ENCODE measurements at places on chromosomes 2 and 18.

DNA sequence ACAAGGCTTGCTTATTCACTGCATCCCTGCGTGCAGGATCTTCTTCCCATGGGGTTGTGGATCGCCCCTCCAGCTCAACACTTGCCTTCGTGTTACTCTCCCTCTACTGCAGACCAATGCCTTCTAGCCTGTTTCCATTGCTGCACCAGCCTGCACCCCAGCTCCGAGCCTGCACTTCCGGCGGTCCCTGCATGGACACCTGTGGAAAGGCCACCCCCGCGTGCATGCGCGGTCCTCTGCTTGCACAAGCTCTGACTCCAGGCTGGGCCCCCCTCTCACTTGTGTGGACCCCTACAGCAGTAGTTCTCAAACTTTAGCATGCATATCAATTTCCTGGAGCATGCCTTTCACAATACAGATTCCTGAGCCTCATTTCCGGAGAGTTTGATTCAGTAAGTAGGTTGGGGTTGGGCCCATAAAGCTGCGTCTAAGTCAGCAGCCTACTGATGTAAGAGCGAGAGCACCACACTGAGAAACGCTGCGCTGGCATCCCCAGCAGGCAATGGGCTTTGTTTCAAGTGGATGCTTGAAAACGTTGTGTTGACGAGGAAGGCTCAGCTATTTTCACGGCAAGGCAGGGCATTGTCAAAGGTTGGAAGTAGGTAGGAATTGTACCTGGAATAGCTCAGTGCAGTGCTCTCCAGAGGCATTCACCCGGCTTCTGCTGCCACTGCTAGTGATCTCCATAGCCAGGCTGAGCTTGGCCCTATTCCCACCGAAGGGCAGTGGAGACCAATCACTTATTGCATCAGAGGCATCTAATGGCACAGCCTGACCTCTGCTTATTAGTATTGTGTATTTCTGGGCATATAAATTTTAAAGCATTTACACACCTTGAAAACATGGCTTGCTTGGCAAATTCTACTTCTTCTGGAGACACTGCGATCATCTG is 32.6 kb downstream of the CREG2 start:
- no peak for DNase-seq

DNA sequence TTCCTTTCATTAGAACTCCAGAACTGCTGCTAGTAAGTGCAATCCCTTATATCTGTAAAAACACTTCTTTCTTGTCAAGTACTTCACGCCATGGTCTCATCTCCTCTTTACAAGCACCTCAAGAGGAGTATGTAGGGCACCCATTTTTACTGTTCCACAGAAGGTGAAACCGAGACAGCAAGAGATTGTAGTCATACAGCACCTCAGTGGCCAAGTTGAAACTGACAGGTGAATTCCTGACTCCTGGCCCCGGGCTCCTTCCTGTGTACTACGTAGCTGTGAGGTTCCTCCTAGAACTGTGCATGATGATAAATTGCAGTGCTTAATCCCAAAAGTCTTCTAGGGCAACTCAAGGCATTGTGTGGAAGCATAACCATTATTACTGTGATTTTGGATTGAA is 131.5 kb upstream of the MEIS1 start:
- no peak for DNase-seq

DNA sequence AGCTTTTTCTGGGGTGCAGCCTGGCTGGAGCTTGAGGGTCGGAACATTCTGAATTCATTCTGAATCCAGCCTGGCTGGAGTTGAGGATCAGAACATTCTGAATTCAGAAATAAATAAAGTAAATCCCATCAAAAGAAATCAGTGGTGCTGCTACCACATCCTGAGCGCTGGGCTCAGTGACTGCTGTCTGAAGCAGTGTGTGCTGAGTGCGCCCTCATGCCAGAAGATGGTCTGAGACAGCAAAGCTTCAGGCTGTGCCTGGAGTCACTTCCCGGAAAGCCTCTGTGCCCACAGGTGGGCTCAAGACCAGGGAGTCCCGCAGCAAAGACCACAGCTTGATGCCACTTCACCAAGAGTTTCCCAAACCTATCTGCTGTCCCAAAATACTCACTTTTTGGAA is 187.9 kb downstream of the VAPA start:
- no peak for DNase-seq

GRCh38 chr2:24490690-24491541 is at the start of gene NCOA1:
Gene NCOA1 (plus strand): TSS chr2:24491254. CDS start chr2:24658678, 167,424 bp downstream.
- peak; percentile 78 for DNase-seq

DNA sequence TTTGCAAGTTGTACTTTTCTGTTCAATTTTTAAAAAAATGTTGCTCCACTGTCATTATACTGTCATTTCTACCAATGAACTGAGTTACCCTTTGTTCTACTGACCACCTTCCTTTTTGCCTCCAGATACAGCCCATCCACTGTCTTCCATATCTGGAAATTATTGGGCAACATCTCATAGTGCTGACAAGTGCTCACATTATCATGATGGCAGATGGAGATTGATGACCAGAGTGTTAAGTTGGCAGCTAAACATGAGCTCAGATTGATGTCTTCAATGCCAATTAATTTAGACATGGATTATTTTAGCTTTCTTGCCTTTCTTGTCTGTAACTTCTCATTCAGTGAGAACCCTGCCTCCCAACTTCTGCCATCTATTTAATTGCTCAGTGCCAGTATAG is 76.6 kb downstream of the KIAA1328 start:
- no peak for DNase-seq

DNA sequence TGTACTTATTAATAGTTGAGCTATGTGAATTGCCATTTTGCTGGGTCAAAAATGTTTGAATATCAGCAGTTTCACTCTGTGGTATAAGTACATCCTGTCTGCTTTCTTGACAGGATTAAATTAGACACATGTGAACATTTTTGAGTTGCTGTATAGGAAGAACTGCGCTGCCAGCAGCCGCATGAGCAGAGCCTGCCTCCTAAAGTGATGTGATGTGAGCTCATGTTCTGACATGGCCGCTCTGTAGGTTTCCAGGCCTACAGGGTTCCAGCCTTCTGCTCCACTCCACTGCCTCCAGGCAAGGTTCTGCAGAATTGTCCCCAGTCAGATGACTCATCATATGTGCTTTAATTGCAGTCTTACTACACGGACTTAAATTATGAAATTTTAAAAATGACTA is 119.7 kb upstream of the NFATC1 start:
- DNase-seq = no peak

DNA sequence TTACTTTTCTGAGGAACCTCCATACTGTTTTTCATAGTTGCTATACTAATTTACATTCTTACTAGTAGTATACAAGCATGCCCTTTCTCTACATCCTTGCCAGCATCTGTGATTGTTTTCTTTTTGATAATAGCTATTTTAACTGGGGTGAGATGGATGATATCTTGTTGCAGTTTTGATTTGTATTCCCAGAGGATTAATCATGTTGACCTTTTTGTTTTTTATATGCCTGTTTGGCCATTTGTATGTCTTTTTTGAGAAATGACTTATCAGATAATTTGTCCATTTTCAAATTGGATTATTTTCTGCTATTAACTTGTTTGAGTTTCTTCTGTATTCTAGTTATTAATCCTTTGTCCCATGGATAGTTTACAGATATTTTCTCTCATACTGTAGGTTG is 141.5 kb downstream of the UBR3 start:
- DNase-seq = no peak

GRCh38 chr2:64474121-64474571 is 20.2 kb downstream of the LGALSL start:
- DNase-seq = no peak

DNA sequence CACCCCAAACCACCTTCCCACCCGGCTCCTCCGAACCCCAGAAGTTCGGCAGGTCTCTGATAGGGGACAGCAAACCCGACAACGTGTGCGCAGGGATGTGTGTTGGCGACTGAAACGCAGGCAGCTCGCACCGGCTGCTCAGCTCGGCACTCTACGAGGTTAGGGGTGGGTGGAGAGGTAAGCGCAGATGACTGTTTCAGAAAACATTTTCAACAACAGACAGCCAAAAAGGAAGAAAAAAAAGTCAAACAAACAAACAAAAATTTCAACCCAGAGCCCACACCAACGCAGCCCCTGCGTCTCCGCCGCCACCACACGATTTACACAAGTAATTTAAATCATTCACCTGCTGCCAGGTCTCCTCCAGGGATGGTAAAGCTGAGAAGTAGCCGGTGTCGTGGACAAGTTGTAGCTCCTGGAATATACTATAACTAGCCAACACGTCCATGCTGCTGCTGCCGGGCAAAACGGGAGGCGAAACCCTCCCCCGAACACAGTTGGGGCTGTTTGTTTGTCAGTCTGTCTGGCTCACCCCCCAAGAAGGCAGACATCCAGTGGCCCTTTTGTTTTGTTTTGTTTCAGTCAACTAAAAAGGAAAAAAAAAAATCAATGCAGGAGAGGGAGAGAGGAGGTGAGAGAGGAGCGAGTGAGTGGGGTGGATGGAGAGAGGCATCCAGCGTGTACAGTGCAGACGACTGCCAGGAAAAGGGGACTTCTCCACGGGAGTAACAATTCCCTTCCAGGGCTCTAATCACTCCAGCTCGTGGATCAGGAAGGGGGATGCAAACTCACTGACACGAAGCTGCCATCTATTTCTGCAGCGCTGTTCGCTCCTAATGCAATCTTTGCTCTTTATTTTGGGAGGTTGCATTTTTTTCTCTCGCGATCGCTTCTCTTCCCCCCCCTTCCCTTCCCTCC is at the start of gene KLF7:
Gene KLF7 (minus strand): TSS at position 828 of the 918 bp plus-strand sequence. CDS start 380 bp downstream, at position 448.
- peak; percentile 37 for DNase-seq

DNA sequence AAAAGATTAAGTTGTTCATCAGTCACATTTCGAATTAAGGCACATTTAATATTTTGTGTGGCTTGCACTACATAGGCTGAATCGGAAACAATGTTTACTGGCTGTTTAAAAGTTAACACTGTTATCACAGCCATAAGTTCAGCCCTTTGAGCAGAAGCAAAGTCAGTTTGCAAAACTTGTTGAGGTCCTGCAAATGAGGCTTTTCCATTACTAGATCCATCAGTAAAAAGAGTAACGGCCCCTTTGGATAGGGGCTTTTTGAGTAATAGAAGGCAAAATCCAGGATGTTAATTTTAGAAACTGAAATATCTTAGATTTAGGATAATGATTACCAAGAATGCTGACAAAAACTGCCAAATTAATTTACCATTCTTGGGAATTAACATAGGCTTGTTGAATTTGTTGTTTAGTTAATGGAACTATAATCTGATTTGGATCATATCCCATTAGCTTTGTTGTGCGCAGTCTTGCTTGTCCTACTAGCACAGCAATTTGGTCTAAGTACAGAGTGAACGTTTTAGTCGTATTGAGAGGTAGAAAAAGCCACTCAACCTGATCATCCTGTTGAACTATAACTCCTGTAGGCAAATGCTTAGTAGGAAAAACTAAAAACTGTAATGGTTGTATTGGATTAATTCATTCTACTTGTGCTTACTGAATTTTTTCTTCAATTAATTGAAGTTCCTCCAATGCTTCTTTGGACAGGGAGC is 13.9 kb upstream of the SUCLG1 start:
- no peak for DNase-seq

- no peak for DNase-seq
These were observed 65.2 kb upstream of the CTDP1 start for GRCh38 chr18:79614211-79614955.

DNA sequence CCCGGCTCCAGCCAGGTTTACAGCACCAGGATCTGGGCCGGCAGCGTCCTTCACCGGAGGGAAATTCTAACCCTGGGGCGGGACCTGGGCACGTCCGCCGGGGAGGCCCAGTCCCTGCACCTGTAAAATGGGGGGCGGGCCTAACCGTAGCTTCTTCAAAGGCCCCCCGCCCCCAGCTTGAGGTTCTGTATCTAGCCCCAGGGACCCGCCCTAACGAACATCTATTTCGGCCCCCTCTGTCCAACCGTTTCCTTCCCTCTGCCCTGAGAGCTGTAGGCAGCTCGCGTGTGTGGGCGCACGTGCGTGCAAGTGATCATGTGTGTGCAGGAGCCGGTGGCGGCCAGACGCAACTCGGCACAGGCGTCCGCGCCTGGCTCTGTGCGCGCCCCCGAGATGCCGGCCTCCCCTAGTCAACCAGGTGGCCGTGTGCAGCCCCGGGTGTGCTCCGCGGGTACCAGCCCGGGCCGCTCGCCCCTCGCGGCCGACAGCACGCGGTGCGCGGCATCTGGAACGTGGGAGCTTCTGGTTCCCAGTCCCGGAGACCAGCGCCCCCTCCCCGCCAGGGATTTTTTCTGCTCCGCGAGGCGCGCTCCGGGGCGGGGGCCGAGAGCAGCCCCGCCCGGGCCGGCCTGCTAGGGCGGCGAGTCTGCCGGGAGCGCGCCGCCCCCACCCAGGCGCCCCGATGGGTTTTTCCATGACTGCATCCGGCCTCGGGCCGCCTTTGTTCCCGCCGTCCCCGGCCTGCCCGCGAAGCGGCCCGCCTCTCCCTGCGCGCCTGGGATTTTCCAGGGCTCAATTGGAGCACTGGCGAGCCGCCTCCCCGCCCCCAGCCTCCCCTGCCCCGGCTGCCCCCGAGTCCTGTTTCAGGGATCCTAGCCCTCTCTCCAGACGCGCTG is 21.2 kb downstream of the TEX44 start:
- peak; percentile 42 for DNase-seq

DNA sequence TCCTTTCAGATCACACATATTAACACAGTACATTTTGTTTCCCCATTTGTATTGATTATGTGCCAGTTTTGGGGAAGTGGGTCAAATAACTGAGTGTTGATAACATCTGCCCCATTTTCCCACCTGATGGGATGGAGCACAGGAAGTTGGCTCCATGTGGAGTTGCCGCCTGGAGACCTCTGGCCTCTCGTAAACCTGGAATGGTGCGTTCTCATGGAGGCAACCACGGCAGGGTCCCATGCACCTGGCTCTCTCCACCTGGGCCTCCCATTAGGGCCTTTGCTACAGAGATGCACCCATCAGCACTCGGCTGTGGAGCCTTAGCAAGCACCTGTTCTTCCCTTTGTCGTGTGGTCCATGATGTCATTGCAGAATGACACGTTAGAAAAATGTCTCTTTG is 130.6 kb downstream of the MBP start:
- DNase-seq = no peak

DNA sequence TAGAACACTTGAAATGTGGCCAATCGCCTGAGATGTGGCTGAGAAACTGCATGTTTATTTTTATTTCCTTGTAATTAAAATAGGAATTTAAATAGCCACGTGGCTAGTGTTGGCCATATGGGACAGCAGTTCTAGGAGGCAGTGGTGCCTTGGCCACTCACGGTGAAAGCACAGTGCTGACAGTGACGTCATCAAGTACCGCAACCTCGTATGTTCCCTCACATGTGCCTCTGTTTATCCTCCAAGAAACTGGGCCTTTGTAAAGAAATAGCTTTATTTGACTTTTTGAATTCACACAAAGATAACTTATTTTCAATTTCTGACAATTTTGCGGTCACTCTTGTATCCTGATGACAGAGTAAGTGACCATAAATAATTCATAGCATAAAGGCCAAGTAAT is 575.0 kb downstream of the DCDC2C start:
- DNase-seq = no peak

- DNase-seq = no peak
These were observed 262.9 kb downstream of the C1D start for GRCh38 chr2:67799886-67800285.

DNA sequence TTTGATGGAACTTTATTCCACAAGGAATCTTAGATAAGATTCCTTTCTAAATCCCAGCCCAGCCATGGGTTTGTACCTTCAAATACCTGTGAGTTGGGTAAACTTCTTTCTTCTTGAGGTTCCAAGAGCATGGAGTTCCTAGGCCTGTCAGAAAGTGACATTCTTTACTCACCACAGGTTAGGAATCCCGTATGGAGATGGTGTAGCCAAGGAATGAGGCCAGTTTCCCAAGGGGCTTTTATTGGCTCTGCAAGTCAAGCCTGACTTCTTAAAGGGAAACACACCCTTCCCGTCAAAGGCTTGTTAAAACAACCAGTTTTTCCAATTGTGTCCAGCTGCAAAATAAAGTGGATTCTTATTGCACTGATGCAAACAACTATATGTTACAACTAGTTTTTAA is 45.8 kb downstream of the STK17B start:
- DNase-seq = no peak
